ENCODE measurements at places on chromosomes 6 and 20. TPM values are rescaled to one million over a fixed set of nuclear protein-coding genes. Genes with fewer than 3 reads are reported as not detected.

Gene TOX2
- total RNA-seq = not detected

DNA sequence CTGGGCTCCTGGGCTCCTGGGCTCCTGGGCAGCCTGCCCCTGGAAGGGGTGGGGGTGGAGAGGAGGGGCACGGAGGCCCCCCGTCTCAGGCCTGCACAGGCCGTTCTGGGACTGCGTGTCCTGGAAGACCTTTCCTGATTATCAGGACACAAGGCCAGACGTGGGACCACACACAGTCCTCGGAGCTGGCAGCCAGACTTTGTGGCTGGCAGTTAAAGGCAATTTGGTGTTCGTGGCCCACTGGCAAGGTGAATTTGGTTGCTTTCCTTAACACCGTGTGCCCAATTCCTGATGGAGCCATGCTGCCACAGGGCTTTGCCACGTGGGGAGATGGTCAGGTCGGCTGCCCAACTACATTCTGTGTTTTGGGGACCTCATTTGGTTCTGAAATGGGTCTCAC lies 113.5 kb downstream of the SMOC2 start:
- no peak for DNase-seq

DNA sequence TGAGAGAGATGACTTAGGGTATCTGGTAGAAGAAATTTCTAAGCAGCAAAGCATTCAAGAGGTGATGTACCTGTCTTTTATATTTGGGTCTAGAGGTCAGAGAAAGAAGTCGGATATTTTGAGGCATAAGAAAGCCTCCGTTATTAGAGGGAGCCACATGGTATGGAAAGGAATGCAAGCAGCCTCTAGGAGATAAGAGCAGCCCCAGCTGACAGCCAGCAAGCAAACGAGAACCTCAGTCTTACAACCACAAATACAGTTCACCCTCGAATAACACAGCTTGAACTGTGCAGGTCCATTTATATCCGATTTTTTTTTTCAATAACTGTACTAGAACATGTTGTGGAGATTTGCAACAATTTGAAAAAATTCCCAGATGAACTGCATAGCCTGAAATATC lies 190.7 kb upstream of the VGLL2 start:
- no peak for DNase-seq

GRCh38 chr6:156881687-156882629 lies 104.8 kb downstream of the ARID1B start:
- DNase-seq = no peak

DNA sequence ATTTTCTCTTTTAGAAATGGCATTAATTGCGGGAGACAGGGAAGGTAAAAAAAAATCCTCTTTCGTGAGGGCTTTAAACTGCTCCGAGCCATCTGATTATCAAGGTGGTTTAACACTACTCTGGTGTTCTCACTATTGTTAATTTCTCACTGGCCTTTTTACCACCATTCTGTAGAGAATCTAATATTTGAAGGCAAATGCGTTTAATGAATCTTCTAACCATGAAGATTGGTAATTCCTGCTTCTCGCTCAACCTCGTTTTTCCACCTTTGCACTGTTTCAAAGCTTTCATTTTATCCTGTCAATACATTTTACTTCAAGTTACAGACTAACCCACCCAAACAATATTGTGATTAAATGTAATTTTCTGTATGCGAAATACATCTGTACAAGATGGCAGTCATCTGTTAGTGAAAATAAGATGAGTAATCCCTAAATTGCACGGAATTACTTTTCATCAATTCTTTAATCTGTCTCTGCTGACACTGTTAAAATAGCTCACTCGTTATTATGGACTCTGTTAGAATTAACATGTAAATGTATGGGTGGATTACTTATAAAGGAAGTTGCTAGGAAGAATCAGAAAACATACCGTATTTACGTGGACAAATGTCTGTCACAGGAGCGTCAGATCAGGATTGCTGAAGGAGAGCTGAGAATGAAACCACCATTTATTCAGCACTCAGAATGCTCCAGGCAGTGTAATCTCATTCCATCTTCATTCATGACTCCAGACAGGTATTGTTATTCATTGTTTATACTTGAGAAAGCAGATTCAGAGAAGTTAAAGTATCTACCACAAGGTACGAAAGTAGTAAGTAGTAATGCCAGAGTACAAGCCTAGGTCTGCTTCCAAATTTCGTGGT lies 1.1 kb upstream of the LCA5 start:
- no peak for DNase-seq

DNA sequence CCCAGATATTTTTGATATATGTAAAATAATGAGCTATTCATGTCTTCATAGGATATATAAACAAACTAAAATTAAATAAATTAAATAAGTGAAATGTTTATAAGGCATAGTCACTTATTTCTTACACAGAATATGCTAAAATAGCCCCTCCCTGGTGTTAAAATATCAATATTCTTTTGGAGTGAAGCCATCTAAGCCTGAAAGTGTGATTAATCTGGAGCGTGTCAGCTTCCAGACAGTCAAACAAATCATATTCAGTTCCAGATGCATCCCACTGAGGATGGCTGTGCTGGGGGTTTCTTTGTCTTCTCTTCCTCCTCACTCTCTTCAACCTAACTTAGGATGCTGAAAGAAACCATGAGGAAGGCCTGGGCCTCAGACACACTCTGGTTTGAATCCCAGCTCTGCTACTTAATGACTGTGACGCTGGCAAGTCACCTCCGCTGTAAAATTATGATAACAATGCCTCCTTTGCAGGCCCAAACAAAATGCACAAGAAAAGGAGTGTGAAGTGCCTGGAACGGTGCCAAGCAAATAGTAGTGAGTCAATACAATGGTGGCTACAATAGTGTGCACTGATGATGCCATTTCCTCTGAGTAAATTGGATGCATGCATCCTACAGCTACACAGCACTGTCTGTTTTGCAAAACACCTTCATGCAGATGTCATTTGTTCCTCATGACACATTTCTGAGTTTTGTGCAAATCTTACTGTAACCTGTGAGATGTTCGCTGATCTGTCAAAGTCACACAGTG lies 161.4 kb downstream of the FOXC1 start:
- DNase-seq = no peak

GRCh38 chr20:45060294-45060693 lies 40.6 kb downstream of the KCNS1 start:
- no peak for DNase-seq

Gene HLA-DPB1
- total RNA-seq = not detected

- no peak for DNase-seq
These were observed 150.8 kb downstream of the ESR1 start for GRCh38 chr6:151958332-151958731.

DNA sequence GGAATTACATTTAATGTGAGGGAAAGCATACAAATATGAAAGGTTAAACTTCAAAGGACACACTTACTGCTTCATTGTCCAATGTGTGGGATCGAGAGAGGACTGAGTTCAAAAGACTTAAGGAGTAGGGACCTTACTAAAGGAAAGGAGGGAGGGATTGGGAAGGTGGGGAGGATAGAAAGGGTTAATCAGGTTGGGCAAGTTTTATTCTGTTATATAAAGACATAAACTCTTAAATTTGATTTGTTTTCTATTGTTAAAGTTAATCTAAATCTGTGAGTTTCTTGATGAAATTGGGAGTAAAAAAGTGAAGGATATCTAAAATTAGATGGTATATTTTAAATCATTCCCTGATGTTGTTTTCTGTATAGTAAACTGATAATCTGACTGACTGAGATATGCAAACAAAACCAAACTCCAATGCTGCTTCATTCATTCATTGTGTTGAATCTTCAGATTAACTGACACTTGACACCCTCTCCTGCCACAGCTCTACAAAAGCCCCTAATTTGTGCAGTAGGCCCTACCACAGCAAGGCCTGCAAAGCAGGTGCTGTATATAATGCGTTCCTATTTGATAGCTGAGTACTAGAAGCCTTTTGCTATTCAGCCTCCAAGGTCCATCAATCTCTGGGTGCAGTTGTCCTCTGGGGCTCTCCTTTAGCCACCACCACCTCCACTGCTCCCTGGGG lies 1.3 kb upstream of the UBE2J1 start:
- peak; percentile 16 for DNase-seq

GRCh38 chr6:101490857-101491256 lies 97.3 kb downstream of the GRIK2 start:
- no peak for DNase-seq

GRCh38 chr20:21395666-21396598 lies 1.4 kb downstream of the NKX2-4 start:
- no peak for DNase-seq

Gene GSTA2
- total RNA-seq = 13.7 TPM

- DNase-seq = no peak
These were observed 590.5 kb upstream of the SLC35B3 start for GRCh38 chr6:9025796-9026394.

- no peak for DNase-seq
These were observed 11.0 kb upstream of the ELOVL5 start for GRCh38 chr6:53359843-53360092.

- DNase-seq = peak; percentile 43
These were observed 30.7 kb downstream of the GFRA4 start for GRCh38 chr20:3632311-3633004.

Gene CHRNA4
- total RNA-seq = not detected

- no peak for DNase-seq
These were observed 20.3 kb downstream of the PRDM1 start for GRCh38 chr6:106106276-106107042.

DNA sequence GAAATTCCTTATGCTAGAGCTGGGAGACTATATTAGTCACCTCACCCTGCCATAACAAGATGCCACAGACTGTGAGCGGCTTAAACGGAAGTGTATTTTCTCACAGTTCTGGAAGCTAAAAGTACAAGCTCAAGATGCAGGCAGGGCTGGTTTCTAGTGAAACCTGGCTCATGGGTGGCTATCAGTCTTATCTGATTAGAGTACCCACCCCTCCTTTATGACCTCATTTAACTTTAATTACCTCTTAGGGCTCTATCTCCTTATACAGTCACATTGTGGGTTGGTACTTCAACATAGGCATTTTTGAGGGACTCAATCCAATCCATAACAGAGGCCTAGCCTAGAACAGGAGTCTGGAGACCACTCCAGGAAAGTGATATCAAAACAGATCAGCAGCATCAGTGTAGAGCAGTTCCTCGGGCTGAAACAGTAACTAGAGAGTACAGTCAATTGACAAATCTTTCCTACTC lies 2.3 kb upstream of the SNRNP48 start:
- no peak for DNase-seq

- no peak for DNase-seq
These were observed 285.9 kb downstream of the ALDH8A1 start for GRCh38 chr6:134663800-134664535.

DNA sequence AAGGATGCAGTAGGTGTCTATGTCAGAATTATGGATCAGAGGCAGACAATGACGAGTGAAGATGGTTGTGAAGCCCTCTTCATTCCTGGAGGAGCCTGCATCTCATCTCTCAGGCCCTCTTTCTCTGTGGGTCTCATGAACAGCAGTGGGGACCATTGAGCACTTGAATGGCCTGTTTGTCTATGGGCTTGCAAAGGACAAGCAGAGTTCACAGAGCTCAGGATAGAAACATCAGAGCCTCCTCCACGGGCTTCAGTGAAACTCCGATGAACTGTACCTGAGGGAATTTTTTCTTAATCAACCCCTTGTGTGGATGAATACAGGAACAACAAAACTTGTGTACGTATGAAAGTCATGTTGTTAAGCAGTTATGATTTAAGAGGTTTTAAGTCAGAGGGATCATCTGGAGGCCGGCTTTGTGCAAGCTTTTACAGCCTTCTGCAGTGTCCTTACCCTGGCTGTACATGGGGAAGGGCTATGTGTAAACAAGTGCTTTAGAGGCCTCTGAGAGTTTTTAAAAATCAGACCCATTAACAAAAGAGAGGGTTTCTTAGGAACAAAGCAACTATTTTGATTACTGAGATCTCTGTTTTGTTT lies 29.7 kb upstream of the PI16 start:
- no peak for DNase-seq

Gene GNAS-AS1
- total RNA-seq = not detected

DNA sequence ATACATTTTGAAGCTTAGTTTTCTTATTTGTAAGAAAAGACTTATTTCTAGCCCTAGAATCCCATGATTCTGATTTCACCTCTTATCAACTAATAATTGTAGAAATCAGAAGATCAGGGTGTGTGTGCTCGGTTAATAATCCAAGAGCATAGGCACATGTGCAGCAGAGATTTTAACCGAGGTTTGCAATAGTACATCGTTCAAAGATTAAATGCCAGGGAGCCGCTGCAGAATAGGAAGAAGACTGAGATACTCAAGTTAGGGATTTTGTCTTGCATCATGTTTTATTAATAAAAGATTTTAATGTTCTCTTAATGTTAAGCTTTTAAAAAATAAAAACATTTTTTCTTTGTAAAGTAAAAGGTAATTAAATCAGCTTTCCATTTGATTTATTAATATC lies 6.9 kb downstream of the STX16 start:
- no peak for DNase-seq
